ENCODE measurements at places on chromosomes 4 and X.

- DNase-seq: no peak
These were observed 148.8 kb downstream of the NWD2 start for GRCh38 chr4:37393321-37393720.

DNA sequence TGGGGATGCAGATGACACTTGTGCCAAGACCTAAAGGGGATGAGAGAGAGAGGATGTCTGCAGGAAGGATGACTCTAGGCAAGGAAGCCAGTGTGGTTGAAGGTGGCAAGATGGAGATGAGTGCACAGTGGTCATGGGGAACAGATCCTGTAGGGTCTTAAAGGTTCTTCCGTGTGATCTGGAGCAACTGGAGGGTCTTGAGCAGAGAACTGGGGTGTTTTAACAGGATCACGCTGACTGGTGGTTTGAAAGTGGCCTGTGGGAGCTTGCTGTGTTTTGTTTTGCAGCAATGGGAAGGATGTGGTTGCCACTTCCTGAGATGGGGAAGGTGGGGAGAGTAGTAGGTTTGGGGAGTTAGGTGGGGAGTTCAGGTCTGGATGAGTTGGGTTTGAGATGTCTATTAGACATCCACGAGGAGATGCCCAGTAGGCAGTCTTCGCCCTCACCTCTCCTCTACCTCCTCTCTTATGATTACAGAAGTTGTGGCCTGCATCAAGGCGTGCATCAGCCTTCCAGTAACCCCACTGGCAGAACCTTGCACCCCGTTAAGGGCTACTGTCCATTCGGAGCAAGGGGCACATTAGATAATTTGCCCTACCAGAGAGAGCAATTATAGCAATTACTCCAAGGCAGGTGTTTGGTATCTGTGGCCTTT is 1.4 kb upstream of the STBD1 start:
- no peak for DNase-seq

DNA sequence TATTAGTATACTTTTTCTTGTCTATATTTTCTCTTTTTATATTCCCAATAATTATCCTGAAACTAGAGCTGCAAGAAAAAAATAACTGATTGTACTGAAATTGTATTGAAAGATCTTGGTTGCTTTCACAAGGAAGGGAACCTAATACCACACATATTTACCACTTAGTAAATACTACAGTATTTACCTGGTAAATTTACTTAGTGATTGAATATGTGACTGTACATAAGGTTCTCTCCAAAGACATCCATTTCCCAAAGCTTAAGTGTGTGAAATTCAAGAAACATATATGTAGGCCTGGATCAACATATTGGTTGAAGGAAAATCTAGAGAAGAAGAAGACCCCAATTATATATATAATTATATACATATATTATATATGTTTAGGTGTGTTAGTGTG is 1272.7 kb downstream of the C4orf33 start:
- DNase-seq: no peak

DNA sequence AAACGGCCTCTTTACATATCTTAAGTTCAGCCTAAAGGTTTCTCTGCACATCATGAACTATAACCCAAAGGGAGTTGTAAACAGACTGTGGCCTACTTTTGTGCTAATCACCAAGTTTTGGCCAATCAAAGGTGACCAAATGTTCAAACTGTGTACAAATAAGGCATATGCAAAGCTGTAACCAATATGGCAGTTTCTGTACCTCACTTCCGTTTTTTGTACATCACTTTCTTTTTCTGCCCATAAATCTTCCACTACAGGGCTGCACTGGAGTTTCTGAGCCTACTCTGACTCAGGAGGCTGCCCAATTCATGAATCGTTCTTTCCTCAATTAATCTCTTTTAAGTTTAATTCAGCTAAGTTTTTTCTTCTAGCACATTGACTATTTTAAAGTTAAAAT is 318.7 kb downstream of the SLC7A11 start:
- no peak for DNase-seq

DNA sequence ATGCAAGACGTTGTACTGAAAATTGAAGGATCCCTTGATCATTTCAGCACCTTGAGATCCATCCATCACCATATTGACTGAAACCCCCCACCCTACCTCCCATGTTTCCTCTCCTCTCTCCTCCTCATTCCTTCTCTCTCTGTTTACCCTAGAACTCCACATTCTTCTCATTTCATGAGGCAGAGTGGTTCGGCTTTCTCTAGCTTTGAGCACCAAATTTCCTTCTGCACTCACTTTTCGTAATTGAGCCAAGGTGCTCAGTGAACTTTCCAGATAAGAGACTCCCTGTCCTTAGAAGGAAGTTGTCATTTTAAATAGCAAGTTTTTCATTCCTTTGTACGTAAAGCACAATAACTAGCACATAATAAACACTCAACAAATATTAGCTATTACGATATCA is 108.3 kb upstream of the SLC34A2 start:
- DNase-seq: no peak

GRCh38 chr4:109547394-109547793 is 12.7 kb upstream of the MCUB start:
- no peak for DNase-seq

DNA sequence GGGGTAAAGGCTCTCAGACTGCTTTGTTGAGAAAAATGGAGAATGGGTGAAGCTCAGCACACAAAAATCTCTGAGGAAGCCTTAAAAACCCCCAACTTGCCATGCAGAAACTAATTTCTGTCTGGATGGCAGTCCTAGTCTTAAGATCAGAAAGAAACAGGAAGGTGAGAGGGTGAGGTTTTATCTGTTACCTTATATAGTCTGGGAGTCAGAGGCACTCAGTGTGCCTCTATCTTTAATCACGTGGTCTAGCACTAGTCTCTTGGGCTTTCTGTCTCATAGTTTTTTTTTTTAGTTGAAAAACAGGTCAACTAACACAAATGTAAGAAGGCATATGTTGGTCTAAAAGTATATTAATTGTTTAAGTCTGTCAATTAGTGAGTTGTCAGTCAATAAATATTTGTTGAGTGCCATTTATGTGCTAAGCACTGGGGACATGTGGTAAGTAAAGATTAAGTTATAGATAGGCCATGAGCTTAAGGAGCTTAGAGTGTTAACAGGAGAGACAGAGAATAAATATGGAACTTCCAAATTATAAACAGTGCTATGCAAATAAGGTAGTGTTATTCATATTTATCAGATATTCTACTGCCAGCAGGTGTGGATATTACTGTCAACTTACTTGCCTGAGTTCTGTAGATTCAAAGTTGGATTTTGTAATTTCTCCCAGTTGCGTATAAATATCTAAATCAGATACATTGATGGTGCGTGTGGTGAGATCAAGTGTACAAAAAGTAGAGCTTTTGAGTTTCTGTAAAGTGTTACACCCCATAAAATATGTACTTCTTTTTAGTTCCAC is 7.0 kb downstream of the CYBB start:
- no peak for DNase-seq

GRCh38 chr4:186902361-186902760 is 178.7 kb upstream of the FAT1 start:
- DNase-seq: no peak

DNA sequence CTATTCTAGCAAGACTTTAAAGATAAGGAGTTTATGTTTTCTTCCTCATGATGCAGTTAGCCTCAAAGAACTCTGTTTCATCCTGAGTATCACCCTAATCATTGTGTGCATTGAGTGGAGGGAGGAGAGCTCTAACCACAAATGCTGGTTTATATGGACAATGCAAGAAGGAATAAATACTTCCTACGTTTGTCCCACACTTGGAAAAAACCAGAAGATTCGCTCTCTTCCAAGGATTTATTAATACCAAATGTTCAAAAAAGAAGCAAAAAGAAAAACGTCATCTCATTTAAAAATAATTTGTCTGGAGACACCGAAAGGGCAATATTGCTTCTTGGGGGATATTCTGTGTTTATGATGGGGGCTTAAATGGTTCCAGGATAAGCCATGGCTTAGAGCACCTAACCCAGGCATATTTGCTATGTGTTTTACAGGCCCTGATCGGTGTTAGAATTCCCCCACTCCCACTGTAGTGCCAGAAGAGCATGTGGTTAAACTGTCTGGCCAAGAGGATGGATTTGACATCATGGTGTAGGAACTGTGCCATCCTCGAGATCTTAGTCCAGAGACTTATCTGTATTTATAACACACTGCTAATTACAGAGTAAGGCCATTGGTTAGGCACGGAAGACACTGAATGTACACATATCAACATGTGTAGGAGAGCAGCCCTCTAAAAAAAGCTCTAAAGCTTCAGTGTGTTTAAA is 227.2 kb downstream of the ANK2 start:
- DNase-seq: no peak

GRCh38 chrX:12403474-12404082 is 265.3 kb downstream of the FRMPD4 start:
- DNase-seq: no peak

DNA sequence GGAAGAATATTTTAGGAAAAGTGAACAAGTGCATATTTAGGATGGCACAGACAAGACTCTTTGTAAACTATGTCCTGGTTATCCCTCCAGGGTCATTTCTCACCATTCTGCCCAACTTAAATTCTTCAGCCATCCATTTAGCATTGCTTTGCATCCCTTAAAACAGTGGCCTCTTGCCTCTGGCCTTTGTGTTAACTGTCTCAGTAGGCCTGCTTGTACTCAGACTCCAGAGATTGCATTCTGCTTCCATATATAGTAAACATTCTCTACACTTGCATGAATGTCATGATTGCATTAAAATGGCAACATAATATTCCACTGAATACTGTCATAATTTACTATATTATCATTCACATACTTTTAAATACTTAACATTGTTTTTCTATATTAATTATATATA is 43.2 kb downstream of the NR3C2 start:
- no peak for DNase-seq

- DNase-seq: no peak
These were observed 160.3 kb upstream of the RASGEF1B start for GRCh38 chr4:81631958-81632441.

DNA sequence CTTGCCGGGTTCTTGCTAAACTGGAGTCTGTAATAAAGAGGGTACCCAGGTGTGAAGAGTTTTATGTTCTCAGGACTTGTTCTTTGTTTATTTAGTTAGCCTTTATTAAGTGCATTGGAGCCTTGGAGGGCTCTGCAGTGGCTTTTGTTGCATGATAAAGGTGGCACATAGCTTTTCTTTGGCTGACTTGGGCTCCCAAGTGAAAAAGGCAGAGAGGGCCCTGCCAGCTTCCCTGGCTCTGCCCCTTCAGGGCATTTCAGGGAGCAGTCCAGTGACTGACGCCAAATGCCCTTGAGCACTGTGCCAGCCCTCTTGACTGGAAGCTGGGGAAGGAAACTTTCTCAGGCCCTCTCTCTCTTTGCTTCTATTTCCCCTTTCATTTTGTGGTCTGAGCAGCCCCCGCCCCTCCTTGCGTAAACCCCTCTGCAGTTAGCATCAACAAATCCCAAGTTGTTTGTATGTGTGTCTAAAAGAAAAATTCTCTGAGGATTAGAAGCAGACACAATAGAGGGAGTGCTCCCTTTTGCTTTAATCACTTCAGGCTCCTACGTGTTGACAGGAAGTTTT is 152.2 kb downstream of the NHS start:
- no peak for DNase-seq

DNA sequence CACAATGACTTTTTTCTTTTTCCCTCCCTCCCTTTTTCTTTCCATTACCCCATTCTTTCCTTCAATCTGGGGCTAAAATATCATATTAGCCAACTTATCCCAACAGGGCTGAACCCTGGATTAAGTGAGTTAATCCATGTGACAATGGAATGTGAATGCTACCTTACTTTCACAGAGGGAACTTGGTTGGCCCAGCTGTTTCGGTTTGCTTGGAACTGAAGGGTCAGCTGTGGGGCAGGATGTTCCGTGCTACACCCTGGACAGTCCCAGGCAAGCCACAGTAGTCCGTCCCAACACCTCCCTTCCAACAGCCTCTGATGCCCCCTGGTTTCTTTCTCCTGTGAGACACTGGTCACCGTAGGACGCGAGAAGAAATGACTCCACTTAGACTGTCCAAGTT is 95.0 kb upstream of the STS start:
- DNase-seq: no peak

- no peak for DNase-seq
These were observed 1511.0 kb downstream of the ARAP2 start for GRCh38 chr4:34733185-34733941.

DNA sequence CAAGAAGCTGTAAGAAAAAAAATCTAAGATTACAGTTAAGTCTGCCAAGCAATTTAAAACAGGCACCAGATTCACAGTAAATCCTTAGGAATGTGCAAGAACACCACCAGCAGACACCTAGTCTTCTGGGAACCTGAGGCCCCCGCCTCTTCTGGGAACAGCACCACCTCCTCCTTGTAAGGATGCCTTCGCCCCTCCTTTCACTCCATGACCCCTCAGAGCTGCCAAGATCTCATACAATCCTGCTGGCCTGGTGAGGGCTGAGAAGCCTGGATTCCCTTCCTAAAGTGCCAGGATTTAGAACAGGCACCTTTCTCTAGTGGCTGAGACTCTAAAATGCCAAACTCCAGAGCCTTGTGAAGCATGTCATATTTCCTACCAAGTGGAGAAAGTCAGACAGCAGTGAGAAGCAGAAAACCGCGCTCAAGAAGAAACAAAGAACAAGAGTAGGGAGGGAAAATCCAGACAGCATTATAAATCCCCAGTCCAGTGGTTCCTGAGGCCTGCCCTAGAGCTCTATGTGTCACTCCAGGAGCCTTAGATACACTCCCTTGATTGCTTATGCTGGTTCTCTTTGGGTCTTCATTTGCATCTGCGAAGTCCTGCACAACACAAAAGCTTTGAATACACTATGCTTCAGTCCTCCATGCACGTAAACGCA is 166.4 kb downstream of the TSPAN5 start:
- no peak for DNase-seq
